ENCODE measurements at places on chromosomes 1 and 21.

DNA sequence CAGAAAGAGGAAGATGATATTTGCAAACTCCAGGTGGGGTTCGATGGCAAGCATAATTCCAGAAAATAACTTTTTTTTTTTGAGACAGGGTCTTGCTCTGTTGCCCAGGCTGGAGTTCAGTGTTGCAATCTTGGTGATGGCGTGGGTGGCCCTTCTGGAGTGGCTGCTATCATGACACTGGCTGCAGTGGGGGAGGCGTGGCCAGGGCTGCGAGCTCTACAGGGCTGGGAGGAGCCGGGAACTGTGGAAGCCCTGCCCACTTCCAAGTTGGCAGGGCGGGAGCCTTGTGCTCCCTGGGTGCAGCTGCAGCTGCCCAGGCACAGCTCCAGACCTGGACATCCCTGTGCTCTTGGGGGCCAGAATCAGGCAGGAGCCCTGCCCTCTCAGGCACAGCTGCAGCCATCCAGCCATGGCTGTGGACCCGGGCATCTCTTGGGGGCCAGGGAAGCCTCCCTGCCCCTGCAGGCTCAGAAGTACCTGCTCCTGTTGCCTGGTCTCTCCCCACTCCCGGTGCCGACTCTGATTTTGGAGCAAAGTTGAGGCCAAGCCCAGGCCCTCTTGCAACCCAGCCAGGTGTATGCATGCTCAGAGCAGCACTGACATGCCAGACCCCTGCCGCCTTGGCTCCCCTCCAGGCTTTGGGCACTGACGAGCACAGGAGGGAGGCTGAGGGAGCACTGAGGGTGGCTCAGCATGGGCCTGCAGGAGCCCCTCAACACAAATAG, 7.2 kb upstream of the BCL10 start:
- no peak for DNase-seq

DNA sequence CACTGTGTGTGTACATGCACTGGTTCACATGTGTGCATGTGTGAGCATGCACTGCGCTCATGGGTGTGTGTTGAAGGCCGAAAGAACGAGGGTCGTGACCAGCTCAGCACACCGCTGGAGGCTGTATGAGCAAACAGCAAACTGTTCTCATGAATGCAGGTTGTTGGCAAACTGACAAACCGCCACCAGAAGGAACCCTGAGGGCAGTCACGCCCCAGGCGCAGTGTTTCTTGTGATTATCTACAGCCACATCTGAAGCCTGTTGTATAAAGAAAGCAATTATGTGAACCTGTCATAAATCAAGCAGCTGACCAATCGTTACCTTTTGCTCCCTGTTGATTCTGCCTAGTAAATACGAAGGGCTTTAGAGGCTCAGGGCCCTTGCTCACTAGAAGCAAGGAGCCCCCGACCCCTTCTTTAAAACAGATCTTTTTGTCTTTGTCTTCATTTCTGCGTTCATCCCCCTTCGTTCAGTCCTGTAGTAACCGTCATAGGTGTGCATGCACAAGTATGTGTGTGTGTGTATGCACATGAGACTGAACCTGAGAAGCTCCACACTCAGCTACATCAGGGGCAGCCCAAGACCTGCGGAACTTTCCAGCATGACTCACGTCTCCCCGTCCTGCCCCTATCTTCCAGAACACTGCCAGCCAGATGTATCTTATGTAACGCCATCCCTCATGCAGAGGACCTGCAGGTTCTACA, 16.8 kb upstream of the RIPK4 start:
- DNase-seq, result peak; percentile 25

DNA sequence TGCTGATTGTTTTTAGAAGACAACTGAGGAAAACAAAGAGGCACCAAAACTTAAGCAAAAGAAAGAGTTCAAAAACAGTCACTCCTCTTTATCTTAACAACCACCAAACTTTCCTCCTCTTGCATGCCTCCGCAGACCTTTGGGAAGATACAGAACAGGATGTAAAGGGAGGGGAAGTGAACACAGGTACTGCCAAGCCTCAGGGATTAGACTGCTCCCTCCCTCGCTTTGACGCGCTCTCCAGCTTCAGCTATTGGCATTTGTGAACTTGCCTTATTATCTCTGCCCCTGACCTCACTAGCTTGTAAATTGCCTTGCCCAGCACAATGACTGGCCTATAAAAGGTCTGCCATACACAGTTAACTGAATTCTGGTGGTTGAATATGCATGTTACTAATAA, 4.8 kb upstream of the SRP9 start:
- DNase-seq, result no peak

- DNase-seq, result no peak
These were observed 660 bp downstream of the MEGF6 start for GRCh38 chr1:3610527-3611169.

GRCh38 chr1:220164116-220164515, 70.2 kb downstream of the IARS2 start:
- DNase-seq, result no peak

DNA sequence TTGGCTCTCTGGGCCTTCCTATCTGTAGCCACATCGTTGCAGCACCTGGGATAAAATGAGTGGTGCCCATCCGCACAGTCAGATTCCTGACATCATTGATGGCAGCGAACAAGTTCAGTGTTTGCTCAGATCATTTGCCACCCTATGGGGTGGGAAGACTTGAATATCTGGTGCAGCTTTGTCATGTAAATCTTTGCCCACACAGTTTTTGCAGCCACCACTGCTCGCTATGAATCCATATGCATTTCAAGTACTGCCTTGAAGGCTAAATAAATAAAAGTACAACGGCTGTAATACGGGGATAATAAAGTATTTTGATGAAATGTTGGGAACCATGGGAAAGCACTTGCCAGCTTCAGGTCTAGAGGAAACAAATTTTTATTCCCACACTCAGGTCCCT, 56.3 kb upstream of the COA6 start:
- no peak for DNase-seq

GRCh38 chr1:88398338-88398737, 285.7 kb upstream of the PKN2 start:
- no peak for DNase-seq

DNA sequence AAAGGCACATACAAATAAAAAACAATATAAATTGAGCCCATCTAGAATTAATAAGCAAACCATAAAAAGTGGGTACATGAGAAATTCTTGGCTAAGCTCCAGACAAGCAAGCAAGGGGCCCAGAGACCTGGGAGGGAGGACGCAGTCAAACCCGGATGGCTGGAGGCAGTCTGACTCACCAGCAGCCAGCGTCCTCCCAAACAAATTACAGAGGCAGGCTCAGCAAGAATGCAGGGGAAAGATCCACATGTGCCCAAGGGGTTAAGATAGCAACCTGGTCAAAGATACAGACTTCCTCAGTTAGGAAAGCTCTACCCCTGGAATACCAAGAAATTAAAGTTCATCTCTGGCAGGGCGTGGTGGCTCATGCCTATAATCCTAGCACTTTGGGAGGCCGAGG, 7.4 kb upstream of the TIAM1 start:
- no peak for DNase-seq

DNA sequence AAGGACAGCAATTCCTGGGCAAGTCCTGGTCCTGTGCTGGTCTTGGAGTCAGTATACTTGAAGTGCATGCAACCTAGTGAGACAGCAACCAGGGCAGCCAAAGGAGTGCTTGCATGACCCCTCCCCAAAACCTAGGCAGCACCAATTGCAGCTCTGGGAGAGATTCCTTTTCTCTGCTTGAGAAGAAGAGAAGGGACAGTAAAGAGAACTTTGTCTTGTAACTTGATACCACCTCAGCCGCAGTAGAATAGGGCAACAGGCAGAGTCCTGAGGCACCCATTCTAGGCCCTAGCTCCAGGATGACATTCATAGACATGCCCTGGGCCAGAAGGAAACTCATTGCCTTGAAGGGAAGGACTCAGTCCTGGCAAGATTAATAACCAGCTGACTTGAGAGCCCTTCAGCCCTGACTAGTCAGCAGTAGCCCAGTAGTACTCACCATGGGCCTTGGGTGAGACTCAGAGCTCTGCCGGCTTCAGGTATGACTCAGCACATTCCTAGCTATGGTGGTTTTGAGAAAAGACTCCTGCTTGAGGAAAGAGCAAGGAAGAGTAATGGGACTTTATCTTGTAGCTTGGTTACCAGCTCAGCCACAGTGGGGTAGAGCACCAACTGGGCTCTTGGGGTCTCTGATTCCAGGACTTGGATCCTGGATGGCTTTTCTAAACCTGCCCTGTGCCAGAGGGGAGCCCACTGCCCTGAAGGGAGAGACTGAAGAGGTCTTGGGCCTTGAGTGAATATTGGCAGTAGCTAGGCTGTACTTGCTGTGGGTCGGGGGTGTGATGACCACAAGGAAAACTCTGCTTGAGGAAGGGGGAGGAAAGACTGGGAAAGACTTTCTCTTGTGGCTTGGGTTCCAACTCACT, 51.7 kb upstream of the ACADM start:
- no peak for DNase-seq

DNA sequence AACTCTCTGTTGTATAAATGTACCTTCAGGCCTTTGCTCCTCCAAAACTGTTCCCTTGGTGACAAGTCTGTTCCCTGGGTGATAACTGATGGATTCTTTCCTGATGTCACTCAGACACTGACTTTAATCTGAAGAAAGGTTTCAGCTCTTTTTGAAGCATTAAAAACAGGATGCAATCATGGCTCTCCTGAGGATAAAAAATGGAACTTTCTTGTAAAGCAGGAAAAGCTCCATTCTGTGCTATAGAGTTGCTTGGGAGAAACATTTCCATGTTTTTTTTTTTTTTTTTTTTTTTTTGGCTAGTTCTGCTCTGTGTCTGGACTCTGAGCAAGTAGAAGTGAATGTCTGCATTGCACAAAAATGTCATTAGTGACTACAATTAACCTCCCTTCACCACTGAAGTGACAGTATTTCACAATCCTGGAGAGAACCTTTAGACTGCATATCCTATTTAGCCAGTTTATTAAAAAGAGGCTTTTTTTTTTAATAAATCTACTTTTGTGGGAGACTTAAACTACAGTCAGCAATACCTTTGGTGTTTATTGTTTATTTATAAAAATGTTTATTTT, 101.7 kb upstream of the PRMT6 start:
- DNase-seq, result no peak

- no peak for DNase-seq
These were observed 75.7 kb upstream of the NRIP1 start for GRCh38 chr21:15140321-15141019.

- no peak for DNase-seq
These were observed 7.5 kb downstream of the GSTM3 start for GRCh38 chr1:109733236-109733870.

DNA sequence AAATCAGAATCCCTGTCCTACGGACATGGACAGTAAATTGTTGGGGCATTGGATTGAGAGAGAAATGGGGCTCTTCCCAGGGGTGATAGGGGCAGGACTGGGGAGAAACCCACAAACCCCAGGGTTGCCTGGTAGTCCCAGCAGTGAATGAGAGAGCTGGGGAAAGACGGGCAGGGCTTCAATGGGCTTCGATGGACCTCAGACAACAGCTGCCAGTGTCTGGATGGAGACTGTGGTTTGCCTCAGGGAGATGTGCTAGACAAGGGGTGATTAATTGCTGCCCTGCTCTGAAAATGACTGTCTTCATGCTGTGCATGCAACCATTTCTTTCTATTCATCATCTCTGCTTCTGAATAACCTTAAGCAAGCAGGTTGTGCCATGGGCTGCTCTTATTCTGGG, 7.4 kb downstream of the GPR25 start:
- DNase-seq, result peak; percentile 51

DNA sequence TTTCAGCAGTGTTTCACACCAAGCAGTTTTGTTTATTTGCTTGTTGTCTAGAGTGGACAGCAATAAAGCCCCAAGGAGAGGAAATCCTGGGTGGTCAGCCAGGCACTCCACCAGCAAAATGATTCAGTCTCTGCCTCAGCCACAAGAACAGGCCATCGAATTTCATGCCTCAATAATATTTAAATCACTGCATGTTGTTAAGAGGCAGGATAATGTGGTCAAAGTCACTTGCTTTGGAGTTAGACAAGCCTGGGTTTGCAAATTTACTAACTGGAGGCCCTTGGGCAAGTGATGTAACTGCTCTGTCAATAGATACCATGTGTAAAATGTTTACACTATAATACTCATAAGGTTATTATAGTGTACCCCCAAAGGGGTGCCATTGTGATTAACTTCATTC, 349.6 kb downstream of the LMO4 start:
- DNase-seq, result no peak

GRCh38 chr1:8701794-8702471, 115.5 kb downstream of the RERE start:
- peak; percentile 26 for DNase-seq

DNA sequence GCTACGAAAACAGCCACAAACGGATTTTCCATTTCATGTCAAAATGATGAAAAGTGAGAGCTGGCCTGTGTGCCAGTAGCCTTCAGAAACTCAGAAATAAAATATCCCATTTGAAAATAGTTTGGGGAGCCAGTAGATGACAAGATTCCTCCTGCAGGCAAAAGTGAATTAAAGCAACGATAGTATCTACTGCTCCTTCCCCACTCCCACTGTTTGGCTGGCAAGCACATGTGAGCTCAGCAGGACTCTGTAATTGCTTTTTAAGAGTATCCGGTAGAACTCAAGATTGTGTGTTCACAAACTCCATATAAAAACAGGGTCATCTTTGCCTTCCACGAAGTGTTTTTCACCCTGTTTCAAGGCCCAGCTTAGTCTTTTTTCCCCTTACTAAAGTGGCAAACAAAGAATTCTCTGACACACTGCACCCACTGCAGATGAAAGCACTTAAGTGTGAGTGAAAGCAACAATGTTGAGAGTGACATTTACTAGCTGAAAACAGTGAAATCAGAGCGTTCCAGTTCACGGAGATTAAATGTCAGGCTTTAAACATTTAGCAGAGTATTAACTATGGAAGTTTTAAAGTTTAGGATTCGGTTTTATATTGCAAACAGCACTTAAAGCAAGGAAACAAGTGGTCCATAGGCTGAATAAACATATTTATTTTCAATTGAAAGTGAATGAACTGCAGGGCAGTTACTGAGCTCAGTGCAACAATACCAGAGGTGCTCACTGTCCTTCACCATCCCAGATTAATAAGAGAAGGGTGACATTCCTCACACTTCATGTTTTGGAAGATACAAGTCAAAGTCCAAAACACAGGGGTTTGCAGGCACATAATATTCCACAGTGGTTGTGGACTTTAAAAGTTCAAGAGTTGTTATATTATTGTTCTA, 70.0 kb downstream of the ALG14 start:
- no peak for DNase-seq

All from stimulated activated CD4-positive, alpha-beta T cell treated with anti-CD3 and anti-CD28 coated beads, Interleukin-15, amount 100 ng/mL, for 24 hours (primary cell).